ENCODE measurements at places on chromosomes 16 and 17.

- DNase-seq, result no peak
These were observed 38.1 kb downstream of the SOCS1 start for GRCh38 chr16:11217651-11218603.

DNA sequence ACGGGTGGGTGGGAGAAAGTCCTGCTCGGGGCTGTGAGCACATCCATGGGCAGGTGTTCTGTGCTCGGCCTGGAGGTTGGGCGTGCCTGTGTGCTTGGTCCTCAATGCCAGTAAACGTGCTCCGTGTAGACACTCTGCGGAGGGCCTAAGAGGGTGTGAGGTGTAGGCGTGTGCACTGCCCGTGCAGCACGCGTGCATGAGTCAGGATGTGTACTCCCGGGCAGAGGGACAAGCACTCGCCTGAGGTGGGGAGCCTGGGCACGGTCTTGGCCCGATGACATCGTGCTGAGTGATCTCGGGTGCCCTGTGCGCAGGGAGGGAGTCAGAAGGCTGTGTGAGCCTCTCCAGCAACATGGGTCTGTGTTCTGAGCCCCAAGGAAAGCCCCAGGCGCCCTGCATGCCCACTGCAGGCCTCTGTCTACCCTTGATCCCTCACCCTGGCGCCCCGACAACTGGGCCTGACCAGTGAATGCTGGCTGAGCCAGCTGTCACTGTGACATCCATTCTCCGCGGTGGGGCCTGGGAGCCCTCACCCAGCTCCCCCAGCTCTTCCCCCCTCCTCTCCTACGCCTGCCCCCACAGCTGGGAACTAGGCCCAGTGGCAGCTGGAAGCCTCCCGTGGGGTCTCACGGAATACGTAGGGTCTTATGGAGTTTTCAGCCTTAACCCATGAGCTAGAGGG, 23.5 kb upstream of the NXPH3 start:
- no peak for DNase-seq

DNA sequence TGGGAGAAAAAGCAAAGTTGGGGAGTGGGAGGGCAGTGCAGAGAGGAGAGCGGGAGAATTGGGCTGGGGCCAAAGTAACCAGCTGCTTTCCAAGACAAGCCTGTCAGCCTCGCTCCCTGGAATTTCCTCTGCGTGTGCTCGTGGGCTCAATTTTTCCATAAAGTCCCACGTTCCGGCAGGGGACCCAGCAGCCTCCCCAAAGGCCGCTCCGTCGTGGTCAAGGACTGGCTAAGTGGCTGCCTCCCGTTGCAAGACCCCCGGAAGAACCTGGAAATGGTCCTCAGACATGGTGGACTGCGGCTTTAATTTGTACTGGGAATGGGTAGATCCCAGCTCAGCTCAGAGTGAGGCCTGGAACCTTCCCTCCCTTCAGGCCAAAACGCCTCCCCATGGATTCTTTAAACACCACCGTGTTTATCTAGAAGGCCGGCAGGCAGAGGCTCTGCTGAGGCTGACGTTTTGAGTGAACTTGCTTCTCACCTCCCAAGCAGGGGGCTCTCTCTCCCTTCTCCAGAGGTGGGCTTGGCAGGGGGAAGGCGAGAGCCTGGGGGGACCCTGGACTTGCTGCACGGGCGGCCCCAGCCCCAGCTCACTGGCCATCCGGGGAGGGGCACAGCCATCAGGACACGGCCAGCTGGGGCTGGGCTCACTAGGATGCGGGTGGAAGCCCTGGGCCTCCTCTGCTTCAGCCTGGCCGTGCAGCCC, 190.0 kb downstream of the C16orf95 start:
- no peak for DNase-seq

- no peak for DNase-seq
These were observed 8.5 kb downstream of the KIF19 start for GRCh38 chr17:74334393-74335039.

GRCh38 chr16:29806099-29806579, at the start of gene MAZ:
Gene MAZ, plus strand, starts transcription at chr16:29806529. Its CDS starts 173 bp downstream, at chr16:29806702.
- no peak for DNase-seq

DNA sequence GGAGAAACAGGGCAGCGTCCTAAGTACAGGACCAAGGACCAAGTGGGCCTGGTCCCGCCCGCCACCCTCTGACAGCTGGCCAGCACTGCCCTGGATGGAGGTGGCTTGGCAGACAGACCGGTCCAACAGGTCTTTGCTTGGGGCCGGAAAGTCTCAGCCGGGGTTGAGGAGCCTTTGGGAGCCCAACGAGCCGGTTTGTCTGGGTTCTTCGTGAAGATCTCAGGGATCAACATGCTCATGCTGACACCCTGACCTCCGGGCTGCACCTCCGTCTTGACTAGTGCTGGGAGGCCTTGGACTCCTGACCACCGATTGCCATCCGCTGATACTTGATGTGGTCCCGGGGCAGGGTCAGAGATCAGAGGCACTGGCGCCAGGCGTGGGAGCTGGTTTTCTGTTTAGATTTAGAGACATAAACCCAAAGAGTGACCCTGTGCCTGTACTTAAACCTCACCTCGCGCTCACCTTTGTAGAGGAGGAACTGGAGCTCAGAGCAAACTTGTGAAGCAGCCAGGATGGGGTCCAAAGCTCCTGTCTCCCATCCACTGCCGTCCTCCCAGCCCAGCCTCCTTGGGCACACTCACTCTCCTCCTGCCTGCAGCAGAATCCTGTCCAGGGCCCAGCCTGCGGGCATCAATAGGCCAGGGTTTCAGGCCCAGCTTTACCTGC, 92.1 kb upstream of the GSE1 start:
- DNase-seq, result peak; percentile 93

DNA sequence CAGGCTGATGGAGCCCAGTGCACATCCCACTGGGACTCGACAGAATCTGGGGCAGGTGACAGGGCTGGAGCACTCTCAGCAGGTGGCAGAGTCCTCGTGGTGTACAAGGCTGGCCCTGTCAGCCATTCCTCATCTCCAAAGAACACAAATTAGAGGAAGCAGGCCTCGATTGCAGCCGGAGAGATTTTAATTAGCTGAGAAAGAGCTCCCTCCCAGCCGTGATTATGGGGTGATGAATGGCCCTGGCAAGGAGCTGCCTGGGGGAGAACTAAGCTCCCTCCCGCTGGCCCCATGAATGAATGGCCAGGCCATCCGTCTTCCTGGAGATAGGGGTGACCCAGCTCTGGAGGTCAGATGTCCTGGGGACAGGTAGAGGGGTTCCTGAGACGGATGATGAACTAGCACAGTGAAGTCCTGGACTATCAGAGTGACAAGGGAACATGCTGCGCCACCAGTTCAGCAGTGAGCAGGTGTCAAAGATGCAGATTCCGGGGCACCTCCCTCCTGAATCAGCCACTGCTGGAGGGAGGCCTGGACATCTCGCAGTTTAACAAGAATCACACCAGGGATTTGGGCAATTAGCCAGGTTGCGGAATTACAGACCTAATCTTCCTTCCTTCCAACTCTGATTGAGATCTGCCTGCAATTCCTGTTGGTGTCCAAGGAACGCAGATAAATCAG, 35.5 kb downstream of the PIMREG start:
- no peak for DNase-seq

- DNase-seq, result no peak
These were observed 698 bp downstream of the ACBD4 start for GRCh38 chr17:45135978-45136791.

- DNase-seq, result peak; percentile 76
These were observed 1.2 kb downstream of the NGFR start for GRCh38 chr17:49496183-49496866.

- no peak for DNase-seq
These were observed 11.8 kb downstream of the SIAH1 start for GRCh38 chr16:48373258-48374029.

DNA sequence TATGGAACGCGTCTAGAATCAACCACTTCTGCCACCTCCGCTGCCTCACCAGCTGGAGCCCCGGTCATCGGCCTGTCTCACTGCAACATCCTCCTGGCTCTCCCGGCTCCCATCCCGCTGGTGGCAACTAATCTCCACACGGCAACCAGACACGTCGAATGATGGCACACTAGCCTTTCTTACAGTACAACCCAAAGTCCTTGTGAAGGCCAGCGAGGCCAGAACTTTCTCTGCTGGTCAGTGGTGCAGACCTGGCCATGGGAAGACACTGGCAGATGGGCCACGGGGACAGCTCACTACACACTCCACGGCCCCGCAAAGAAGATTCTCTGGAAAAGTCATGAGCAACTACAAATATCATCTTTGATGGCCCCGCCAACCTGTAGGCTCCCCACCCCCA, 117.6 kb downstream of the RMI2 start:
- DNase-seq, result no peak
